ENCODE measurements at places on chromosomes 16 and 17.

DNA sequence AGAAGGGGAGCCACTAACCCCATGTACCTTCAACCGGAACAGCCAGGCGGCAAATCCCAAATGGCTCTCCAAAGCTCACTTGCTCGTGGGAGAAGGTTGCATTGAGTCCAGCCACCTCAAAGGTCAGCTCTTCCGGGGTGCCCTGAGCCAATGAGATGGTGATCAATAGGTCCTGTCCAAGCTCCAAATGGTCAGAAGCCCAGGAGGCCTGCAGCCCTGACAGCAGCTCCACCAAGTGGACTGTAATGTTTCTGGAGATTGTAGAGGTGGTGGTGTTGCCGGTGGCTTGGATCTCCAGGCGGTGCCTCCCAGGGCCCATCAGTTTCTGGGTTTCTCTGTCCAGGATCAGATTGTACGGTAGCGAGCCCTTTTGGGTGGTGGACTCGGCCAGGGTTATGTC, 39.9 kb upstream of the BCO1 start:
- DNase-seq: no peak

DNA sequence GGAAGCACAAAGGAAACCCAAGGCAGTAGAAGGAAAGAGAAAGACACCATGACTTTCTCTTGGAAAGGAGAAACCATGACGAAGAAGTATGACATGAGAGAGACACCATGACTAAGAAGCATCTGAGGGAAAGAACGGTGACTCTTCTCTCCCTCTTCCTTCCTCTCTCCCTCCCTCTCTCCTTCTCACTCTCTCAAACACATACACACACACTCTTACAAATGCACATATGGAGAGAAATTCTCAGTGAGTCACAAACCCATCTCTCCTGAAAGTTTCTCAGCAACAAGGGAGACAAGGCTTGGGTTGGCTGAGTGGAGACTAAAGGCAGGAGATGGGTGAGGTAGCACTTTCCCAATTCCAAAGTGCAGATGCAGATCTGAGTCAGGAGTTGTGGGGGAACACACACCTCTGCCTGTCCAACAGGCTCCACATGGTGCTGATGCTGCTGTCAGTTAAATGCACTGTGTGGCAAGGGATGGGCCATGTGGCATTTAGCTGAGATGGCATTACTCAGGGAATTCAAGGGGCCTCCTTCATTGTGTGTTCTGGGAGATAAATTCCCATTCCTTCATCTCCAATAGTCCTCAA, 336.7 kb upstream of the C16orf82 start:
- DNase-seq: no peak

GRCh38 chr16:12096157-12096777, 119.7 kb downstream of the SNX29 start:
- no peak for DNase-seq

GRCh38 chr17:7356072-7356549, 1.2 kb downstream of the TMEM95 start:
- DNase-seq: peak; percentile 87

GRCh38 chr16:9309844-9310243, 218.4 kb downstream of the HAPSTR1 start:
- DNase-seq: no peak

DNA sequence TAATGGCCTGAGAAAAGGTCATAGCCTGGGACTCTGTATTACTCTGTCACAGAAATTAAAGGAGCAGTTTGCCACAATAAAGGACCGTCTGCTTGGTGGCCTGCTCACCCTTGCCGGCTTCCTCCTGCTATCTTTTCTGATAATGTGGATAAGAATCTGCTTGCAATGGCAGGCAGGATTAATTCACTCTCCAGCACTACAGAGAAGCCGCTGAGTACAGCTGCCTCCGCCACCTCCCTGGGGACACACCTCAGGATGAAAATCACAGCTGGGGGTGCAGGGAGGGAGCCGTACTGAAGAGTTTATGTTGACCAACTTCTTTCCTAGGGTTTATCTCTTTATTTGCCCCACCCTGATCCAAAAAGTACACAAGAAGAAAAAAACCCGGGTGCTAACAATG, 245.9 kb upstream of the RPL38 start:
- DNase-seq: no peak

GRCh38 chr16:67245186-67245585, 2.1 kb downstream of the FHOD1 start:
- no peak for DNase-seq

DNA sequence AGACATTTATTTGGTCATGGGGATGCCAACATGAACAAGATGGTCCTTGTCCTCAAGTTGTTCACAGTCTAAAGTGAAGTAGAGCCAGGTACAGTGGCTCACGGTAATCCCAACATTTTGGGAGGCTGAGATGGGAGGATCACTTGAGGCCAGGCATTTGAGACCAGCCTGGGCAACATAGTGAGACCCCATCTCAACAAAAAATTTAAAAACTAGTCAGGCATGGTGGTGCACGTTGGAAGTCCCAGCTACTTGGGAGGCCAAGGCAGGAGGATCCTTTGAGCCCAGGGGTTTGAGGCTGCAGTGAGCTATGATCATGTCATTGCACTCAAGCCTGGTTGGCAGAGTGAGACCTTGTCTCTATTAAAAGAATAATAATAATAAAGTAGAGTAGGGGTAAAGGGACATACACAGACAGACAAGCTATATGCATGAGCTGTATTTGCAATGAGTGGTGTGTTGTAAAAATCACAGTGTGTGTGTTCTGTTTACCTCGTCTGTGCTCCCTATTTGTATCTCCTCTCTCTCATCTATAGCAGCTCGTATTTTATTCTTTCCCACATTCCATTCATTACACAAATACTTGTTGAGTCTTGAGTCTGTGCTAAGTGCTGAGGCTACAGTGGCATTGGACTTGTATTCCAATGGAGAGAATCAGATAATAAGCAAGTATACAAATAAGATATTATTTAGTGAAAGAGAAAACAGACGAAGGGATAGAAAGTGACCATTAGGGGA, 73.9 kb upstream of the DHX40 start:
- DNase-seq: no peak

DNA sequence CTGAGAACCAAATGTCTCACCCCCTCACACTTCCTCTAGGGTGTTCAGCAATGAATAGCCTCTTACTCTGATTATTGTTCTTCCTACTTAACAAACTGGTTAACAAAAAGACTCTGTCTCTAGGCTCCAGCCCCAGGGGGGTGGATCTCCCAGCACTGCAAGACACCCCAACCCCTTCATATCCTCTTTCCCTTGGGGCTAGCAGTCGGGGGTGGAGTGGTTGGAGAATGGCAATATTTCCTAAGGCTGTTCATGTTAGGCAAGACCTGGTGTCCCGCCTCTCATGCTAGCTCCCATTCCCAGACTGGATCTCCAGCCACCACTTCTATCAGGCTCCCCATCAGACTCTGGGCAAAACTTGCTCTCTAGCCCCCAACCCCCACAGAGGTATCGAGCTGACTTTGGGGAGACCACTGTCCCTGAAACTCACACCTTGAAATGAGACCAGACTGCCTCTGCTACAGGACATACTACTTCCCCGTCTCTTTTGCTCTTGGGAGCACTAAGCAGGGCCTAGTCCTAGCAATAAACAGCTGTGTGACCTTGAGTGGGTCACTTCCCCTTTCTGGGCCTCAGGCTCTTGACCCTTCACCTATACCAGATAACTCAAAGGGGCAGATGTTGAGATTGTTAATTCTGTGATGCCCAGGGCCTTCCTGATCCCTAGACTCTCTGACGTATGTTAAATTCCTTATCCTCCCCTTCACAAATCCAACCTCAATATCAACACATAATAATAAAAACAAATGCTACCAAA, 2.4 kb downstream of the SLC25A35 start:
- DNase-seq: no peak

DNA sequence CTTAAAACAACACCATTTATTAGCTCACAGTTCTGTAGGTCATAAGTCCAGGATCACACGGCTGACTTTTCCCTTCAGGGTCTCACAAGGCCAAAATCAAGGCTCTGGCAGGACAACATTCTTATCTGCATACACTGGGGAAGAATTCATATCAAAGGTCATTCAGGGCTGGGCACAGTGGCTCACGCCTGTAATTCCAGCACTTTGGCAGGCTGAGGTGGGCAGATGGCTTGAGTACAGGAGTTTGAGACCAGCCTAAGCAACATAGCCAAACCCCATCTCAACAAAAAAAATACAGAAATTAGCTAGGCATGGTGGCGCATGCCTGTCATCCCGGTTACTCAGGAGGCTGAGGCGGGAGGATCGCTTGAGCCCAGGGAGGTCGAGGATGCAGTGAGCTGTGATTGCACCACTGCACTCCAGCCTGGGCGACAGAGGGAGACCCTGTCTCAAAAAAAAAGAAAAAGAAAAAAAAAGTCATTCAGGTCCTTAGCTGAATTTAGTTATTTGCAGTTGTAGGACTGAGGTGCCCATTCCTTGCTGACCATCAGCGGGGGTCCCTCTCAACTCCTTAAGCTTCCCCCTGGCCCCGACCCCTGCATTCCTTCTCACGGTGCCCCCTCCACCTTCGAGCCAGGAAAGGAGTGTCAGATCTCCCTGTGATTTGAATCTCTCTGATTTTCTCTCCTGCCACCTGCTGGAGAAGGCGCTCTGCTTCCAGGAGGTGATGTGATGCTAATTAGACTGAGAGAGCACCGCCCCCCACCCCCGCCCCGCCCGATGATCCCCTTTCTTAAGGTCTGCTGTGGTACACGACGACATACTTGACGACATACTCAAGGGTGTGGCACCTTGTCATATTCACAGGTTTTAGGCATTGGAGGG, 91.8 kb upstream of the CLEC18A start:
- no peak for DNase-seq

GRCh38 chr17:39115135-39115534, 36.3 kb downstream of the PLXDC1 start:
- no peak for DNase-seq

DNA sequence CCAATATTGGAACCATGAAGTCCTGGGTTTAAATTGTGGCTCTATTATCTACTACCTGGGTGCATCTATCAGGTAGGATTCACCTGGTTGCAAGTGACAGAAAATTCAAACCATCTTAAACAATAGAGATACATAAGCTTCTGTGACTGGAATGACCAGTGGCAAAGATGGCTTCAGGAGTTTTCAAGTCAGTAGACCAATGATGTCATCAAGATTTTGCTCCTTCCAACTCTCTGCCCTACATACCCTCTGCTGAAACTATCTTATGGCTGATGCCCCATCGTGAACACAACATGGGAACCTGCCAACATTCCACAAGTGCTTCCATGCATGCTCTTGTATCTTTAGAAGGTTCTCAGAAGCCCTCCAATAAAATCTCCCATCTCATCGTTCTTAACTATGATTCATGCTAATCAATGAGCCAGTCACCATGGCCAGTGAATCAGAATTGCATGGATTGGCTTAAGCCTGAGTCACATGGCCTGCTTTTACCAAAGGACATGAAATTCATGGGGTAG, 180.9 kb downstream of the GRIN2A start:
- no peak for DNase-seq

- DNase-seq: no peak
Observed at GRCh38 chr17:83025636-83026280, 53.7 kb upstream of the METRNL start.

- DNase-seq: no peak
Observed at GRCh38 chr16:81296631-81297030, 18.1 kb upstream of the GAN start.

DNA sequence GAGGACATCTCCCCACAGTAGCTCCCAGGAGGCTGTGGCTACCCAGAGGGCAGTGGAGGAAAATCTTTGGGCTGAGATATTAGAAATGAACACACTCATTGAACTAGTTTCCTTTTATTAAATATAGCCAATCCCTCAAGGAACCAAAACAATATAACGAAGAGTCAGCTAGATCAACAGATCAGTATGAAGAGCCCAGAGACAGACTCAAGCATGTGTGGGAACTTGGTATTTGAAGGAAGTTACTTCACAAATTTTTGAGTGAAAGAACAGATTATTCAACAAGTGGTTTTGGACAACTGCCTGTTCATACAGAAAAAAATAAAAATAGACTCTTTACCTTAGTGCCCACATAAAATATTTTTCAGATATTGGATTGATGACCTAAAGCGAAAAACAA, 183.6 kb upstream of the PMFBP1 start:
- no peak for DNase-seq

- no peak for DNase-seq
Observed at GRCh38 chr16:76897816-76898215, 293.2 kb upstream of the MON1B start.

- no peak for DNase-seq
Observed at GRCh38 chr17:8436844-8437171, 1.1 kb downstream of the NDEL1 start.

GRCh38 chr16:30950516-30951065, 1.7 kb downstream of the ORAI3 start:
- DNase-seq: no peak

- no peak for DNase-seq
Observed at GRCh38 chr17:75011401-75012095, 922 bp upstream of the MRPL58 start.

DNA sequence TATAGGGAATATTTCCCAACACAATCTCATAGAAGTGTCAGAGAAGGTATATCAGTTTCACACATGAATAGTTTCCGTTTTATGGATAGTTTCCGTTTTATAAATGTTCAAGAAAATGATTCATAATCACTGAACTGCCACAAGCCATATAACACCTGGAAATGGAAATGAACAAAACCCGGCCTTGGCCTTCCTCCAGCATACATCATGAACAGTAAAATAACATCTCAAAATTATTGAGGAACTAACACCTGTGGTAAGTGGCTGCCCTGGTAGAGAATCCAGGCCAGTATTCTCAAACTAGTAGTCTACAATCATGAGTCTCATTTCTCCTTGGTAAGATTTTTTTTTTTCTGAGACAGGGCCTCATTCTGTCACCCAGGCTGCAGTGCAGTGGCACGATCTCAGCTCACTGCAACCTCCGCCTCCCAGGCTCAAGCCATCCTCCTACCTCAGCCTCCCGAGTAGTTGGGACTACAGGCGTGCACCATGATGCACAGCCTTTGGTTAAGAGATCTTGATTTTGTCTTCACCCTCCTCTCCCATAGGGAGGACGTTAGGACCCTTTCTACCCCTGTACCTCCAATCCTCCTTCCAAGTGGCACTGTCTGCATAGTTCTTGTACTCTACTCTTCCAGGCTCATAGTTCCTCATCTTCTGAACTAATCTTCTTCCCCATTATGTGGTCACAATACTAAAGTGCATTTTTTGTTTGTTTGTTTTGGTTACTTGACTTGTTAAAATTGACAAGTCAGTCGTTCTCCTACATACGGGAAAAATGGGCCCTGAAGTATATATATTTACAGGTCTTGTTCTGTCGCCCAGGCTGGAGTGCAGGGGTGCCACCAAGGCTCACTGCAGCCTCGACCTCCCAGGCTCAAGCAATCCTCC, 15.0 kb upstream of the RGS9 start:
- DNase-seq: peak; percentile 62

- DNase-seq: peak; percentile 40
Observed at GRCh38 chr17:16491131-16491702, 776 bp downstream of the LRRC75A start.

DNA sequence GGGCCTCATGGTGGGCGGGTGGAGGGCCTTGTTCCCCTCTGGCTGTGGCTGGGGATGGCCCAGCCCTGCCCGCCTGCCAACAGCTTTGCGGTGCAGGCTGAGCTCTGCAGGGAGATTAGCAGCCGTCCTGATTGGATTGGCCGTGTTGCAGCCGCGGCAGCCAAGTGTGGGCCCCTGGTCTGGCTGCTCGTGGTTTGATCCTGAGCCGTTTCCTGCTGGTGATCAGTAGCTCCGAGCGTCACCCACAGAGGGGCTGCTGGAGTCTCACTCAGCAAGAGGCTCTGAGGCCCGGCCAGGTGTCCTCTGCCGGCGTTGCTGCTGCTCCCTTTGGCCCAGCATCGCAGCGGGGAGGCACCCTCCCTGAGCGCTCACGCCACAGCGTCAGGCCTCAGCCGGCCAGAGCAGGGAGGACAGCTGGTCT, 32.5 kb downstream of the BAIAP2 start:
- no peak for DNase-seq

Measured in activated naive CD8-positive, alpha-beta T cell treated with anti-CD3 and anti-CD28 coated beads for 36 hours (primary cell).